ENCODE measurements at places on chromosomes 1 and 21.

GRCh38 chr1:31105646-31106045 is 40.1 kb upstream of the PUM1 start:
- no peak for DNase-seq

GRCh38 chr1:229696385-229696784 is 70.3 kb downstream of the URB2 start:
- DNase-seq, result no peak

- DNase-seq, result no peak
Observed at GRCh38 chr1:204345941-204346645, 13.6 kb downstream of the PLEKHA6 start.

- DNase-seq, result no peak
Observed at GRCh38 chr1:241610056-241610815, 29.9 kb downstream of the CHML start.

- DNase-seq, result no peak
Observed at GRCh38 chr1:75531570-75531969, 79.3 kb downstream of the SLC44A5 start.

DNA sequence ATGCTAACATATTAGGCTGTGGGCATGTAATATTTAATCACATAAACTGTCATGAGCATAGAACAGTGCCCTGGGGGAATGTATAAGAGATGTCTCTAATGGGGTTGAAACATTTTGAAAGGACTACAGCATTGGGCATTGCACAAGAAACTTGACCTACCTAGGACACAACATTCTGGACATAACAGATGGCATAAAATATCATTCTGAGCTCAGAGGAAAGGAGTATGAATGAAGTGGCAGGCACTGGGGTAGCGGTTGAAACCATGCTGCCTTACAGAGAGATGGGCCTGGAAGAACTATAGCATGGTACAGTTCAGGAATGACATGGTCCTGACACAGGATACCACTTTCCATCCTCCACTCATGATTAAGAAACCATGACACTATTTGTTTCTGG is 69.0 kb downstream of the LPAR3 start:
- no peak for DNase-seq

- peak; percentile 88 for DNase-seq
Observed at GRCh38 chr1:159881622-159882526, 18.1 kb downstream of the CFAP45 start.

DNA sequence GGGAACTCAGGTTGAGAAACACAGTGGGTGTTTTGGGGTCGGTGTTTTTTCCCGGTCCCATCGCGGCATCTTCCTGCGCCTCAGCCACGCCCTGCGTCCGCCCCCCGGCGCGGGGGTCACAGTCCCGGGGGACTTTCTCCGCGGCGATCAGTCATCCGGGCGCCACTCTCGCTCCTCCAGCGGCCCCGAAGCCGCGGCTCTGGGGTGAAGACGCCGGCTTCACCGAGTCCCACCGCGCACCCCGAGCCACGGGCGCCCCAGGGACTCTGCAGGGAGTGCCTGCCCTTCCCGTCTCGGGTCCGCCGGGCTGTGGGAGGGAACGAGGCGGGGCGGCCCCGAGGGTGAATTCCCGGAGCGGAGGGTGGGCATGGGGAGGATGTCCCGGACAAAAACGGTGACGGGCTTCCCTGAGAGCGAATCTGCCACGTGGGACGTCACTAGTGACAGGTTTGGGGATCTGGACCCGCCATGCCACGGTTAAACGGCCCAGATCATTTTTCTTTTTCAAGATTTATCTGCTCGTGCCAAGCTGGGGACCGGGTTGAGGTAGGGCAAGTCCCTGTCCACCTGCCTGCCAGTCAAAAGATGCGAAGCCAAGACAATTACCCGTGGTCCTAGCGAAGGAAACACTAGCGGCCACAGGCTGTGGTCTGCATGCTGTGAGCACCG is 717 bp upstream of the BATF3 start:
- DNase-seq, result peak; percentile 43

DNA sequence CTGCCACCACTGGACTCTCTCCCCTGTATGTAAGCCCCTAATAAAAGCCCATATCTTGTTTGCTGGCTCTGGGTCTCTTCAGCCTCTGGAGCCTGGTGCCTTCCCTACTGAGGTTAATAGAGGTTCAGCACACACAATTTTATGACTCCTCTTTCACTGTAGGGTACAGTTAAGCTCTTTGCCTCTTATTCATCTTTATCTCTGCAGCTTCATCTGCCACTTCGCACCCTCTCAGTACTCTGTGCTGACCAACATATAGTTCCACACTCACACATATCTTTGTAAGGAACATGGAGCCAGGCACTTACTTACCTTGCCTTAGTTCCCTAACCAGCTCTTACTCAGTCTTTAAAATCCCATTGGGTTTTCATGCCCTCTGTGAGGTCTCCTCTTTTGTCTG is 4.5 kb downstream of the BTBD8 start:
- no peak for DNase-seq

DNA sequence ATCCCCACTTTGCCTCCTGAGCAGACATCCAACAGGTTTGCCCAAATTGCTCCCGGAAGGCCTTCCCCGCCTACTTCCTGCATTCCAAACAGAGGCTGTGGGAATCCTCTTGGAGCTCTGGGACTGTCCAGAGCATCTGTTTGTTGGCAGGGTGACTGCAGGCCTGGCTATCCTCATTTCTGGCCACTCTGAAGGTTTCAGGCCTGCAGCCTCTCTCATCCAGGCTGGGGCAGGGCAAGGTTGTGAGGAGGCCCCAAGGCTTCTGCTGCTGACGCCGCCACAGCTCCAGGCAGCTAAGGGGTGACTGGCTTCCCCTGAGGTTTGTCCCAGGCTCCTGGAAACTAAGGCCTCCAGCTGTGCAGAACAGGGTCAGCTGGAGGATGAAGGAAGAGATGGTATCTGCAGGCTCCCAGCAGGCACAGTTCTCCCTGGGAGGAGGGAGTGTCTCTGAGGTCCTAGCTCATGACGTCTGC is 11.3 kb downstream of the CDK18 start:
- peak; percentile 55 for DNase-seq

GRCh38 chr1:73947009-73947408 is 251.0 kb downstream of the LRRIQ3 start:
- DNase-seq, result no peak

DNA sequence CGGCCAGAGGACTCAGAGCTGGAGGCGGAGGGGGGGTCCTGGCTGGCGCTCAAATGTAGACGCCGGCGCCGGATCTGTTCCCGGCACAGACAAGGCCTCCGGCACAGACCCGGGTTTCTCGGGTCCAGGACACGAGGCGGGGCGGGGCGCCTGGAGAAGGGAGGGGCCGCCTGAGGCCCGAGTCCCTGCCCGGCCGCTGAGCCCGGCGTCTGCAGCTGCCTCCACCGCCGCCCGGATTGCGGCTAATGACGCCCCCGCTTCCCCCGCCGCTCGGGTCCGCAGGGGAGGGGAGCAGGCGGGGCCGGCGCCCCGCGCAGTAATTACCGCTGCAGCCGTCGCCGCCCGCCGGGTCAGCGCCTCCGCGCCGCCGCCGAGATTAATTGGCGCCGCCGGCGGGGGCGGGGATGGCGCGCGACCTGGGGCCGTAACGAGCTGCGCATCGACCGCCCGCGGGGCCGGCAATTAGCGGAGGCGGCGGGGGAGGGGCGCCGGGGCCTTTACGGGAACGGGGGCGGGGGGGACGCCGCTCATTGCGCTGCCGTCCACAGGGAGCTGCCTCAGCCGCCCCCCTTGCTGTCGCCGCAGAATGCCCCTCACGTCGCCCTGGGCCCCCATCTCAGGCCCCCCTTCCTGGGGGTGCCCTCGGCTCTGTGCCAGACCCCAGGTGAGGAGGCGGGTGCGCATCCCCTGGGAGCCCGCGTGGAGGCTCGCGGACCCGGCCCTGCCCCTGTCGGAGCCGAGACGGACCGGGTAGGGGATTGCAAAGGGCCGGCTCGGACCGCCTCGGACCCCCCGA is 17.3 kb downstream of the NOC2L start:
- DNase-seq, result peak; percentile 93

GRCh38 chr1:209670441-209671082 is 4.7 kb upstream of the G0S2 start:
- DNase-seq, result no peak

GRCh38 chr21:44049606-44050005 is 37.5 kb downstream of the TRAPPC10 start:
- DNase-seq, result no peak

GRCh38 chr1:183543619-183544204 is 46.5 kb downstream of the NCF2 start:
- DNase-seq, result peak; percentile 63

DNA sequence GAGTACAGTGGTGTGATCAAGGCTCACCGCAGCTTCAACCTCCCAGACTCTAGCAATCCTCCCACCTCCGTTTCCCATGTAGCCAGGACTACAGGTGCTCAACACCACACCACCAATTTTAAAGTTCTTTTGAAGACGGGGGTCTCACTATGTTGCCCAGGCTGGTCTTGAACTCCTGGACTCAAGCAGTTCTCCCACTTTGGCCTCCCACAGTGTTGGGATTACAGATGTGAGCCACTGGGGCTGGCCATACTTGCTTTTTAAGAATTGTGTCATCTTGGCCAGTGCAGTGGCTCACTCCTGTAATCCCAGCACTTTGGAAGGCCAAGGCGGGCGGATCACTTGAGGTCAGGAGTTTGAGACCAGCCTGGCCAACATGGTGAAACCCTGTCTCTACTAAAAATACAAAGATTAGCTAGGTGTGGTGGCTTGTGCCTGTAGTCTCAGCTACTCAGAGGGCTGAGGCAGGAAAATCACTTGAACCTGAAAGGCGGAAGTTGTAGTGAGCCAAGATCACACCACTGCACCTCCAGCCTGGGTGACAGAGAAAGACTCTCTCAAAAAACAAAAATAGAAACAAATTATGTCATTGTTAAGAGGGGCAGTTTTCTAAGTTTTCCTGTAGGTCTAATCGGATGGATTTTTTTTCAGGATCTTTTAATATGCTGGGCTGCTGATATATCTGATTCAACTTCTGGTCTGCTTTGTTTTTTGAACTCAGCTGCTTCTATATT is 18.7 kb downstream of the AK4 start:
- no peak for DNase-seq

DNA sequence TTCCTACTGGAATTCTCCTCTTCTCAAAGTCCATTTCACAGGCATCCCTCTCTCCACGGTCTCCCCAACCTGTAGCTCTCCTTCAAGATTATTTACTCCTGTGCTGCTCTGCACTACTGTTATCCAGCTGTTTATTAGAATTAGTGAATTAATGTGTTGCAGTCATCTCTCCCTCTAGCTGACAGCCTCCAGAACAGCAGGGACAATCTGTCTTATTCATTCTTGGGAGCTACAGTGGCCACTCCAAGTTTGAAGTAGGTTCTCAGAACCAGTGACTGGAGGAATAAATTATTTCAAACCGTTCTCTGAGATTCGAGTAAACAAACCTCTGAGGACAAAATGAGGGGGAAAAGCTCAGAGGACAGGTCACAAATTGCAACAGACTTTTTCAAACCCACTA is 330.9 kb downstream of the RRAGC start:
- DNase-seq, result no peak

- DNase-seq, result no peak
Observed at GRCh38 chr21:46018615-46019014, 37.0 kb downstream of the COL6A1 start.

DNA sequence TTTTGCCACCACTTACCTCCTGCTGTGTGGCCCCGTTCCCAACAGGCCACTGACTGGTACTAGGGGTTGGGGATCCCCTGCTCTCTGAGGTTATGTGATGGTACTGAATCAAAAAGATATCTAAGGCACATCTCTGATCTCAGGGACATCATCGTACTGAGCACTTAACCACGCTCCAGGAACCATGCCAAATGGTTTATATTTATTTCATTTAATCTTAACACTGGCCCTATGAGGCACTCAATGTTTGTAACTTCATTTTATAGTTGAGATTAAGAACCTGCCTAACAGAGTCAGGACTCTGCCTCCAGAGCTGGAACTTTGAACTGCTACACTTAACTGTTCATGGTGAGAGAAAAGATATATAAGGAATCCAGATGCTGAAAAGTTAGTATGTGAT is 98.0 kb upstream of the HP1BP3 start:
- no peak for DNase-seq

GRCh38 chr1:24572301-24572700 is 16.4 kb downstream of the NCMAP start:
- no peak for DNase-seq

DNA sequence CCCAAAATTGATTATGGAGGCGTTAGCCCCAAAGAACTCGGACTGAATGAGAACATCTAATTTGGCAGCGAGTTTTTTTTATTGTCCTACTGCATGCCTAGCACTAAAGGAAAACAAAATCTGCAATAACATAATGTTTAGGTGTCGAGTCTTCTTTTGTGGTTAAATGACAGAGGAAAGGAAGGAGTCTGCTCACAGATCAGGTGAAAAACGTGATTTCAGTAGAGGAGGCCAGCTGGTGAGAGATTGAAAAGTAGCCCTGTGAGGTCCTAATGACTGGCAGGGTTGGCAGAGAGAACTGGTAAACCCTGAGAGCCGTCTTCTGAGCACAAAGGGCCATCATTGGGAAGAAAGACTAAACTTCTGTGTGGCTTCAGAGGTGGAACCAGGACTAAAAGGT is 24.2 kb downstream of the WDTC1 start:
- no peak for DNase-seq

GRCh38 chr1:37265786-37266667 is 208.4 kb upstream of the ZC3H12A start:
- DNase-seq, result no peak

GRCh38 chr1:21534674-21535378 is 25.6 kb downstream of the ALPL start:
- peak; percentile 60 for DNase-seq

DNA sequence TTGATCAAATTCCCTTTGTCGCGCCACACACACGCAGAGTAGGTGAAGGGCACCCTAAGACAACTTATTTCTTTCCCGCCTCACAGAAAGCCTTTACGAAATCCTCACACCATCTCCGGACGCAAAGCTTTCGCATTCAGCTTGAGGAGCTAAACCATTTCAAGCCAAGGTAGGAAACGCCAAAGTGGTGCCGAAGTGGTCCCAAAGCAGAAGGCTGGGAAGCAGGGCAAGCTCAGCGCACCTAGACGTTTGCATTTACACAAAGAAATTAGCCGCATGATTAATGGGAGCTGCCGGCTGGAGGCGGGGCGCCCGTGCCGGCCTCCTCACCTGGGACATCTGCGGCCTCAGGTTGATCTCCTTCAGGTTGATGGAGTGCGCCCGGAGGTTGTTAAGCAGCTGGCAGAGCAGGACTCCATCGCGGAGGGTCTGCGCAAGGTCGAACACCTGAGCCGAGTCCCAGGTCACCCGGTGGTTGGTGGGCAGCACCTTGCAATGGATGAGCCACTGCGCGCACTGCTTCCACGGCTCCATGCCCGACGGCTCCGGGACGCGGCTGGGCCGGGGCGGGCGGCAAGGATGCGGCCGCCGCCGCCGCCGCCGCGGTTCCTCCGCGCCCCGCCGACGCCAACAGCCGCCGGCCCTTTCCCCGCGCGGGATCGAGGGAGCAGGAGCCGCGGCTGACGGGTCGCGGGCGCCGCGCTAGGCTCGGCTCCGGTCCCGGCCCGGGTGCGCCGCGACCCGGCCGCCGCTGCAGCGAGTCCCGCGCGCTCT is 457 bp downstream of the VAV3 start:
- peak; percentile 11 for DNase-seq

DNA sequence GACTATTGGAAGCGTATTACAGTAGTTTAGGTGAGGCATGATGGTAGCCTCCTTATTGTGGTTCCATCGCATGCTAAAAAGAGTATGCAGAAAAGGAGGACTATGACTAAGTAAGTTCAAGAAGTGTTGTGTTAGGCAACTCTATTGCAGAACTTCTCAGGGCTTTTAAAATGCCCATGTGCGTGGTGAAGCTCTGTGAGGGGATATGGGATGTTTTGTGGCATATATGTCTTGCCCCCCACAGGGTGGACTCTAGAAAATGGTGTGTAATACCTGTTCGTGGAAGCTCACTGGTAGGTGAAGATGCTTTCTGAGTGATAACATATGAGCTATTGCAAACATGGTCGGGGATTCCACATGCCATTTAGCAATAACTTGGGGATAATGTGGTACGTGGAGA is 31.7 kb downstream of the MAN1A2 start:
- DNase-seq, result no peak

All from AG20443 (cell line).